ENCODE measurements at places on chromosomes 1 and 21.

DNA sequence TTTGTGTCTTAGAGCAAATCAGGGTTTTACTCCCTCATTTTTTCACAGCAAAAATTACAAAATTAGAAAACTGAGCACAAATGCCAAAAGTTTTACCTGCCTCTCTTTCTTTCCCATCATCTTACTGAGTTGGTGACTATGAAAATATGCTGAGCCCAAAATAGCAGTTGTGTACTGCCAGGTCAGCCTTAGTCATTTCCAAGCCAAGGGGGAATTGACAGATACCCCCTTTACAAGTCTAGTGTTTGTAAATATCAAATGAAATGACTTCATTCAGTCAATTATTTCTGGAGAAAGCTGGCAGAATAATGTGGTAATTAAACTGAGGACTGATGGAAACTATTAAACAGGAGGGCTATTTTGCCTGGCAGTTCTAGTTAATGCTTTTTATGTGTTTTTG is 11.4 kb upstream of the GORAB start:
- DNase-seq, result no peak

- DNase-seq, result no peak
Observed at GRCh38 chr1:3101124-3101939, 32.3 kb downstream of the PRDM16 start.

GRCh38 chr1:154501423-154502065 is 475 bp upstream of the TDRD10 start:
- peak; percentile 40 for DNase-seq

- peak; percentile 4 for DNase-seq
Observed at GRCh38 chr1:6570100-6570499, 9.7 kb upstream of the ZBTB48 start.

DNA sequence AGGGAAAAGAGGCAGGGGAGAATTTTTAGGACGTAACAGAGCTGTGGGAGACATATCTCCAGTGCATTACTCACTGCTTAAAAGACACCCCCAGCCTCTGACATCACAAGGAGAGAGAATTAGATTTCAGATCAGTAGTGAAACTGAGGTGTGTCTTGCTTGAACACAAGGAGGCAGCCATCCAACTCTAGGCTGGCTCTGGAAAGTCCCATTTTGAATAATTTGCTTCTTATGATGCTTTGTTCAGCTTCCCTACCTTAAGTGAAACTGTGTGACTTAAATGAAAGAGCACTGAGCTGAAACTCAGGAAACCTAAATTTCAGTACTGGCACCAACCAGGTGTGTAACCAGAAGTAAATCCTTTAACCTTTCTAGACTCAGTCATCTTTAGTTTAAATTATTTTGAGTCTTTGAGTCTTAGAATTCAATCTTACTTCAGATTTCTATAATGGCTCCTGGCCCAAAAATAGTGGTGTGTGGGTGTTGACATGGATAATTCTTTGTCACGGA is 251.6 kb upstream of the SGIP1 start:
- peak; percentile 50 for DNase-seq

DNA sequence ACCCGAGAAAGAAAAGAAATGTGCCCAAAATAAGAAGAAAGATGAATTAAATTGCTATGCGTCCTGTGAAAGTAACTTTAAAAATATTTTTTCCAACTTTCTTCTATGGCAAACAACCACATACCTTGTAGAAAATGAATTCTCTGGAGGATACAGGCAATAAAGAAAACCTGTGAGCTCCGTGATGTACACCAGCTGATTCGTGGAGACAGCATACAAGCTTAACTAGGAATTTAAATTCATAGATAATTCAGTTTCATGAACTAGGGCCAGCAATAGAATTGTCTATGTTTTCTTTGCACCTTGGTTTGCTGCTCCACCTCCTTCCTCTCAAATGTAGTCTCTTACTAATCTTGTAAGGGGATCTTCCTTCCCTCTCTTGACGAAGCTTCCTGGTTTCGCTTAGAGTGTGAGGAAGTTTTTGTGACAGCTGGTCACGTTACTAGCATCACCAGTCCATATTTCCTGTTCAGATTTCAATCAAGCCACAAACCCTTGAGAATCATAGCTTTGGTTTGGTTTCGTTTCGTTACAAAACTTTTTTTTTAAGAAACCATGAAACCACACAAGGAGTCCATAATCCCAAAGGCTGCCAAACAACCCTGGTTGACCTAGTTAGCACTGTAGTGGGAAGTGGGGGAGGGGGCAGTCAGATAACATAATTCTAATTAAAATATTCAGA is 35.8 kb downstream of the GREM2 start:
- DNase-seq, result no peak

- DNase-seq, result no peak
Observed at GRCh38 chr1:101262630-101263348, 26.0 kb downstream of the S1PR1 start.

- no peak for DNase-seq
Observed at GRCh38 chr1:185376840-185377635, 60.0 kb upstream of the IVNS1ABP start.

- no peak for DNase-seq
Observed at GRCh38 chr1:156193208-156193487, 756 bp upstream of the SLC25A44 start.

DNA sequence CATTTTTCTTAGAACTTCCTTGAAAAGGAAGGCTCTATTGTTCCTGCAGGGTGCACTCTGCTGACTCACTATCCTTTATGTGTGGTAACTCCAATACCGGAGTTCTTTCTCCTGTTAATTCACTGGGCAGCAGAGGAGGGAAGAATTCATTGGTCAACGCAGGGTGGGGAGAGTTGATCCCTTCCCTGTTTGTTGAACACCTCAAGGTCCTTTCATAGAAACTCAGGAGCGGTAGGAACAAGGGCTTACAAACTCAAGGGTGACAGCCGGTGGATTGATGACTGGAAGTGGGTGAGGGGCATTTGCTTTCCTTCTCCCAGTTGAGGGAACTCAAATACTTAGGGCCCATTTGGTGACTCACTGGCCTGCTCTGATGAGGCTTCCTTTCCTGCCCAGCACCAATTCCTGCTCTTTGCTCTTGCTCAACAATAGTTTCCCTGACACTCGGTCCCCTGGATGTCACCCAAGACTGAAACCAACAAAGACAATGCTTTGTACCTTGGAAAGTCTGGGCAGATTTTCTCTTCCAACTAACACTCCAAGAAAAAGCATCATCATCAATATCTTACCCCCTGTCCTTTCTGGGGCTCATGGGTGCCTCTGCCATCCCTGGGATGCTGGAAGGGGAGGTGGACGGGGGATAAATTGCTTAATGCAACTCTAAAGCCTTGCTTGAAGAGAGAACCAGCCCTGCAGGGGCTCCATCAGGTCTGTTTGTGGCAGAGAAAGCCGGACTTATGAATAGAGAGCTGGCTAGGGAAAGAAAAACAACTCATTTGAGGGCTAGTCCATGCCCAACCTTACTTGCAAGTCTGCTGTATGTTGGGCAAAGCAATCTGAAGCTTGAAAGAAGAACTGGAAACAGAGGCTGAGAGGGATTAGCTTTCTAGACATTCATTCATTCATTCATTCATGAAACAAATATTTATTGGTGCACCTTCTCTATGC is 9.3 kb downstream of the SLC26A9 start:
- no peak for DNase-seq

DNA sequence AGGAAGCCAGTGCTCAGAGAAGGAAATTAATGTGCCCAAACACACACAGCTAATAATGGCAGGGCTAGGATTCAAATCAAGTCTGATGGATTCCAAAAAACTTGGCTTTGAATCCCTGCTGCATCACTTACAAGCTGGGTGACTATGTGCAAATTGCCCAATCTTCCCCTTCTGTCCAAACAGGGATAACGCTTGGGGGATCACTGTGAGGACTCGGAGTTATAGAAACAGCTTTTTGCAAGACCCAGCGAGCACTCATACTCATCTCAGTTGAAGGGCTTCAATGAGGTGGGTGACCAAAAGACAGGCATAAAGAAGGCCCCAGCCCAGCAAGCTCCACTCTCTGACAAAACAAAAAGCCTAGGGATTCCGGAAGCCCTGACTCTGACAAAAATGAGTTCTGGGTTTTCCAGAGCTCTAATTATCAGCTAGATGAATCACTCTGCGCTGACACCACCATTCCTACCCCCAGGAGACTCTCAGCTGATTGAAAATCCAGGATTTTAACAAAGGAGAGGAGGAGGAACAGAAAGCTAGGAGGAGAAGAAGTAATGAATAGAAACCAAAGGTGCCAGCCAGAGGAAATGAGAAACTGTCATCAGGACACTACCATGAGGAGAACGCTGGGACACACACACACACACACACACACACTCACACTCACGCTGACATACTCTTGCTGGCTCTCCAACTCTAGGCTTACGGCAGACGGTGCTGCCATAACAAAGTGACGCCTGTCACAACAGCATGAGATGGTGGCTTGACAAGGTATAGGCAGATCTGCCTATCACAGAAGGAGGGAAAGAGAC is 1.6 kb upstream of the STK40 start:
- DNase-seq, result no peak

GRCh38 chr21:36477001-36477400 is 2.9 kb downstream of the CLDN14 start:
- no peak for DNase-seq

GRCh38 chr1:163275222-163275621 is 46.5 kb upstream of the NUF2 start:
- no peak for DNase-seq

DNA sequence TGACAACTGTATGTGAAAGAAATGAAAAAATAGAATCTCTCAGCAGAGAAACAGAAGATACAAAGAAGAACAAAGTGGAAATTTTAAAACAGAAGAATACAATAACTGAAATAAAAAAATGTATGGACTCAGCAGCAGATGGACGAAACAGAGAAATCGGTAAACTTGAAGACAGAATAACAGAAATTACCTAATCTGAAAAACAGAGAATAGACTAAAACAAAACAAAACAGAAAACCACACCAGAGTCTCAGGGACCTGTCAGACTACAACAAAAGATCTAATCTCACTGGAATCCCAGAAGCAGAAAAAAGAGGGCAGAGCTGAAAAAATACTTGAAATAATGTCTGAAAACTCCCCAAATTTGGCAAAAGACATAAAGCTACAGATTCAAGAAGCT is 83.0 kb downstream of the ZSWIM5 start:
- DNase-seq, result no peak

DNA sequence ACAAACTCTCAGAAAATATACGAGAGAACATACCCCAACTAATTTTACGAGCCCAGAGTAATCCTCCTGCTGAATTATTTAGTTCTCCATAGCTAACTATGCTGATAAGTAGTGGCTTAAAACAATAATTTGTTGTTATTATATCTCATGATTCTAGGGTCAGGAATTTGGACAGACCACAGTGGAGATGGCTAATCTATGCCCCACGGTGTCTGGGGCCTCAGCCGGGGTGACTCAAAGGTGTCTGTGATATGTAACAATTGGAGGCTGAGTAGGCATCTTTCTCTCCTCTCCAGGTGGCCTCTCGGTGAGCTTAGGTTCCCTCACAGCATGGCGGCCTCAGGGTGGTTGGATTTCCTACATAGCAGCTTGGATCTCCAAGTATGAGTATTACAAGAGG is 35.4 kb upstream of the FOXO6 start:
- DNase-seq, result no peak

DNA sequence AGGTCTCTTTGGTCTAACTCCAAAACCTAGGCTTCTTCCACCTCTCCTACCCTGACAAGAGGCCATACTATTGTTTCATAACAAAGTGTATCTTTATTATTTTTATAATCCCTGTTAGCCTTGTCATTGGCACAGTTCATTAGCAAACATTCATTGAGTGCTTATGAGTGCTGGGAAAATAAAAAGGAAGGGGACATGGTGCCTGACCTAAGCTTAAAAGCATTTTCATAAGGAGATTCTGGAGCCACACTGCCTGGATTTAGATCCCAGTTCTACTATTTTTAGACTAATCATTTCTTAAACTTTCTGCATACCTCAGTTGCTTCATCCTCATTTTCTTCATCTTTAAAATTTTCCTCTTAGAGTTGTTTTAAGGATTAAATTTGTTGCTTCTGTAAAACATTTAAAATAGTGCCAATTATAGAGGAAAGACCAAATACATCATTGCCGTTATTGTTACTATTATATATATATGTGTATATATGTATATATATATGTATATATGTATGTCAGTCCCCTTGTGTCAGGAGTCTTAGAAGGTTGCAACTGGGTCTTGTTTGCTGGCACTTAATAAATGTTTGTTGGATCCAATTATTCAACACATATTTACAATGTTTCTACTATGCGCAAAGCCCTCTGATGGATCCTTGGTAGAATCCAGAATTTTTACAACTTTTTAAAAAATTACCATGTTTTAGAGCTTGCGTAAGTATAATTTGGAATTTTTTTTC is 250.9 kb upstream of the SGIP1 start:
- DNase-seq, result no peak

DNA sequence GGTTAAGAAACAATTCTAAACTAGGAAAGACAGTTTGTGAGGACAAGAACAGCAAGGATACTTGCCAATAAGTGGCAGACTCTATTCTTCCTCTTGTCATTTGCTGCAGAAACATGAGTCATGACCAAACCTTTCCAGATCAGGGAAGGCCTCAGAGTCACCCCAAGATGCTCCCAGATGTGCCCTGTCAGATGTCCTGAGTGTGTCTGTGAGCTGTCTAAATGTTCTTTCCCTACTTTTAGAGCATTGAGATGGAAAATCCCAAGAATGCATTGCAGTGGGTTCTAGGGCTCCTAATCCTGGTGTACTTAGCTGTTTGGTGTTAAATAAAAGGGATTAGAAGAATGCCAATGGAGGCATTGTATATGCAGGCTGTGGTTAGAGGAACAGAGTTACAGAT is 57.5 kb upstream of the KIAA0040 start:
- no peak for DNase-seq

GRCh38 chr1:163186862-163187261 is 15.9 kb downstream of the RGS5 start:
- DNase-seq, result no peak

GRCh38 chr1:8814865-8815264 is 2.6 kb downstream of the RERE start:
- DNase-seq, result no peak

- DNase-seq, result no peak
Observed at GRCh38 chr1:40588586-40588985, 57.1 kb downstream of the ZNF684 start.

- DNase-seq, result no peak
Observed at GRCh38 chr21:28333578-28334075, 659.0 kb downstream of the LTN1 start.

- DNase-seq, result peak; percentile 14
Observed at GRCh38 chr21:32687643-32688345, 40.0 kb downstream of the SYNJ1 start.

DNA sequence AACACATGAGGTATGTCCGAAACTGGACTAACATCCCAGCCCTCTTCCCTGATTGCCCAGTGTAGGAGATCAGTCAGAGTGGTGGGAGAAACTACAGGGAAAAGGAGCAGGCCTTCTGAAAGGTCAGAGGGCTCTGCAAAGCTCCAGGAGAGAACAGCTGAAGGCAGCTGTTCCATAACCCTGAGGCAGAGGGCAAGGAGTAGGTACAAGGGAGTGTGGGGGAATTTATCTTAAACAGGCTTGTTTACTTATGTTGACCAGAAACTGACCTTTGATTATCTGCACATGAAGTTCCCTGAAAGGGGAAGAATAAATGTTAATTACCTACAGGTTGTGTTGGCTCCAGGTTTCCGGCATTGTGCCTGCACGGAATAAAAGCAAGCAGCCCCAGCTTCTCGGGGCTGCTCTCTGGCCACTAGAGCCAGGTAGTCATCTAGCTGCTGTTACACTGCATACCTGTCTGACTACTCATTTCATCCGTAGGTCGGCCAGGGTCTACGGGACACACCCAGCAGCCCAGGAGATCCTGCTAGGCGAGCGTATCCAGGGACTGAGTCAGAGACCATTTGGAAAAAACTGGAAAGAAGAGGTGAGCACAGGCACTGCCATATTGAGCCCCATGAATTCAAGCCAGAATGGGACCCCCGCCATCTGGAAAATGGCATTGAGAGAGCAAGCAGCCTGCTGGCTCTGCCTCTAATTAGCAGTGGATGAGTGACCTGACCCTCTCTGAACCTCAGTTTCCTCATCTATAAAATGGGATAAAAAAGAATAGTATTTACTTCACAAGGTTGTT is 14.9 kb upstream of the PAQR7 start:
- DNase-seq, result no peak
